ENCODE measurements at places on chromosomes 16 and 17.

- peak; percentile 68 for DNase-seq
Observed at GRCh38 chr16:29007730-29008593, 23.1 kb downstream of the LAT start.

DNA sequence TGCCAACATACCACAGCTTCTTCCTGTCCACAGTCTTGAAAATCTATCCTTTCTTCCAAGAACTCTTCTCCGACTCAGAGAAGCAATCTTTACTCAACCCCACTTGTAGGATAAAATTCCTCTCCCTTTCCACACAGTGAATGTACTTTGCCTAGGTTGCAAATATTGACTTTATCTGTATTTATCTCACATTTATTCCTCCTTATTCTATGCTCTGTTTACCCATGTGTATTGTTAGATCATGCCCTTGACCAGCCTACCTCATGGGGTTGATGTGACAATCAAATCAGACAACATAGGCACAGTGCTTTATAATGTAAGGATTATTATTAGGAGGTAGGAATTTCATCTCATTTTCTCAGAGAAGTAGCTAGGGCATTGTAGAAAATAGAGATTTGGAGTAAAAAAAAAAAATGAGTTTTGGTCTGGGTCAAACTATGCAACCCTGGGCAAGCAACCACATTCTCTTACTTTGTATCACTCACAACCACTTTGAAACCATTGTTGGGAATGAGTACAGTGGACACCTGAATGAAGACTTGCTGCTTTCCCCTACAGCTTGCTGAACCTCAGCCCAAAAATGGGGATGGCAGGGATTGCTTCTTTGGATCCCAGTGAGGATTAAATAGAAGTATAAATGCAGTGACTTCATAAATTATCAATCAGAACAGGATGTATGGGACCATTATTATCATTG lies 9.1 kb upstream of the SLC35B1 start:
- DNase-seq = no peak

GRCh38 chr16:87700406-87701077 lies 65.2 kb downstream of the KLHDC4 start:
- peak; percentile 15 for DNase-seq

DNA sequence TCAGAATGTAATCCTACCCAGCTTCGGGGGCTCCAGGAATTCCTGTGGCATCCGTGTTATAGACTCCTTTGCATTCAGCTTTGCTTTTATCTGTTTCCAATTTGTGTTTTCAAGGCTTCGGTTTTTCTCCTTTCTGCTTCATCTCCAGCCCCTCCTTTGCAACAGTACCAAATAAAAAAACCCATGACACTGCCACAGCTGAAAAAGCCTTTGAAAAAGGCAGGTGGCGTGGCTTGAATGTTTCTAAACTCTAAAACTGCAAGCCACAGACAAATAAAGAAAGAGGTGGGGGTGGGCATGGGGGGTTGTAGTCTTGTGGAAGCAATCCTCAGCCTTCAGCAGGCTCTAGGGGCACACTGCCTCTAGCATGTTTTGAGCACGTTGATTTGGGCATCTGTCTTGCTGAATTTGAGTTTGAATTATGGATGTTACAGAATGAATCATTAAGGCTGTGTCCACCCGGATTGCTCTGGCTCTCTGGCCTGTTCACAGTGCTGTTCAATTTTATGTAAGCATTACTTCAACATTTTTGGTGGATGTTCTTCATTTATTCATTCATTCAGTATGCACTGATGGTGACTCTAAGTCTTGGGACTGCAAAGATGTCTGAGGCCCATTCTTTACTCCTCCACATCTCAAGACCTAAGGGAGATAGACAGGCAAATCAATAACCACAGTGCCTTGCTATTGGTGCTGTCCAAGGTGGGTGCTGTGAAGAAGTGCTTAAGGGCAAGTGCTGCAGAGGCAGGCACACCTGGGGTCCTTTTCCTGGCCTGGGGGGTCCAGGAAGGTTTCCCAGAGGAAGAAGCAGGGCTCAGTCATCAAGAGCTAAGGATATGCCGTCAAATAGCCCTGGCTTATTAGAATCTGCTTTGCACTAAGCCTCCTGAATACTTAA lies 77.4 kb downstream of the CDH13 start:
- no peak for DNase-seq

DNA sequence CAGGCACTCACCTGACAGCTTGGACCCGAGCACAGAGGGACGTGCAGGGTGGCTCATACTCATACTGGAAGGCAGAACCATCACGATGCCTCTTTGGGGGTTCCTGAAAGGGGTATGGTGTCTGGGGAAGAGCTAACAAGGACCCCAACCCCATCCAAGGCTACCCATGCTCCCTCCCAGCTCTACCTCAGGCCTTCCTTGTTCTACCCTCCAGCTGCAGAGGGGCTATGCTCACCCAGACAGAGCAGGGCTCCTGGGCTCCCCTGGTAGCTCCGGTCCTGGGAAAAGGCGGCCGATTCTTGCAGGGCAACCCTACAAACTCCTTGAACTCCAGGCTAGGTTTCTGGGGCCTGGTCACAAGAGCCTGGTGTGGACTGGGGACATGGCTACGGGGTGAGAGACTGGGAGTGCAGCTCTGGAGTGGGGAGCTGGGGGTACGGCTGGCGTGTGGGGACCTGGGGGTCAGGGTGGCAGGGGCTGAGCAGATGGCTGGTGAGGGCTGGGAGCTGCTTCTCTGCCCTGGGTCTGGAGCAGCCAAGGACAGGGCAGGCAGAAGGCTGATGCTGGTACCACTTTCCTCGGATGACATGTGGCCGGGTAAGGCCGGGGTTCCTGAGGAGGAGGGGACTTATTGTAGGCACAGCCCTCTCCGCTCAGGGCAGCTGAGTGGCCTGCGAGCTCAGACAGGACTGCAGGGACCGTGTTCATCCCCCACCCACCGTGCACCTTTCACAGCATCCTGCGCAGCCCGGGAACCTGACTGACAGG lies 2.1 kb downstream of the ACD start:
- DNase-seq = no peak

GRCh38 chr17:55241097-55241496 lies 23.7 kb upstream of the HLF start:
- no peak for DNase-seq

GRCh38 chr16:11094075-11094856 lies 149.9 kb downstream of the CLEC16A start:
- DNase-seq = no peak

- DNase-seq = no peak
Observed at GRCh38 chr16:57660715-57661463, 7.2 kb upstream of the ADGRG3 start.

GRCh38 chr17:42673885-42674754 lies 2.7 kb downstream of the PLEKHH3 start:
- peak; percentile 48 for DNase-seq

DNA sequence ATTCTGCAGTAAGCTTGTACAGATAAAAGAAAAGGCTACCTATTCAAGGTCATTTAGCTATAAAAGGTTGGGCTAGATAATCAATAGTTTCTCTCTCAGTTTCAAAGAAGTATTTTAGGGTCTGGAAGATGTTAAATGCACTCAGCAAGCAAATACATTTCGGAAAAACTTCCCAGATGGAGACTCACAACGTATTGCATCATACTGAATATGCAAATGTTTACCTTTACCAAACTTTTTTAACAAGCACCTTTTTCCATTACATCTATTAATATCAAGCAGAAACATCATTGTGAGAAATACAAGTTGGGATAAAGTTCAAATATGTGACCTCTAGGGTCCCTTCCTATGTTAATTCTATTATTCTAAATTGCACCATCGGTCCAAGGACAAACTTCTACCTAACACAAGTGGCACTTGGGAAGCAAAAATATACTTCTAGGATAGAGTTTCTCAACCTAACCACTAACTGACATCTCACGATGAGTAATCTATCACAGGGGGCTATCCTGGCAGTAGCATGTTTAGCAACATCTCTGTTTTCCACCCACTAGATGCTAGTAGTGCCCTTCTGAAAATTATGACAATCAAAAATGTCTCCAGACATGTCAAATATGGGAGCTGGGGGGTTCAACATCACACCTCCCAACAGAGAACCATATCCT lies 14.5 kb downstream of the KANSL1 start:
- no peak for DNase-seq

GRCh38 chr16:48608452-48608851 lies 1.5 kb downstream of the N4BP1 start:
- DNase-seq = peak; percentile 73

GRCh38 chr17:64457156-64457555 lies 8.2 kb downstream of the MILR1 start:
- DNase-seq = no peak

Data from CD4-positive, alpha-beta T cell treated with Interleukin-12 subunit alpha and Interleukin-12 subunit beta, for 1 hour (primary cell).